Esophagus muscularis mucosa (tissue), 4 donors: ENCODE measurements at places on chromosomes 1 and 21. TPM values are rescaled to one million over a fixed set of nuclear protein-coding genes. Genes with fewer than 3 reads are reported as not detected.

- H3K27me3 ChIP-seq: no peaks in the 10 kb centered on the region
- H3K4me3 ChIP-seq: no peak overlapping the region
- DNase-seq: no peak
- no peak overlapping the region for H3K27ac ChIP-seq
These were observed 31.4 kb downstream of the RHBG start for GRCh38 chr1:156400191-156400935.

DNA sequence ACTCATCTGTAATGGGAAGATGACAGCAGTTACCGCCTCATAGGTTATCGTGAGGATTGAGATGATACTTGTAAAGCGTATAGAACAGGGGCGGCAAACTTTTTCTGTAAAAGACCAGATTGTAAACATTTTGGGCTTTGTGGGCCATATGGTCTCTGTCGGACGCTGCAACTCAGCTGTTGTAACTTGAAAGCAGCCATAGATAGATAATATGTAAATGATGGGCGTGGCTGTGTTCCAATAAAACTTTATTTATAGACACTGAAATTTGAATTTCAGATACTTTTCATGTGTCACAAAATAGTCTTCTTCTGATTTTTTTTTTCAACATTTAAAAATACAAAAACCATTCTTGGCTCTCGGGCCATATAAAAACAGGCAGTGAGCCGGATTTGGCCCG is 15.8 kb downstream of the ACTL8 start:
- H3K36me3 ChIP-seq: no peaks in the 10 kb centered on the region
- H3K27ac ChIP-seq: no peak overlapping the region
- no peaks in the 10 kb centered on the region for H3K27me3 ChIP-seq
- H3K4me1 ChIP-seq: peaks cover 3% of the 10 kb centered on the region

DNA sequence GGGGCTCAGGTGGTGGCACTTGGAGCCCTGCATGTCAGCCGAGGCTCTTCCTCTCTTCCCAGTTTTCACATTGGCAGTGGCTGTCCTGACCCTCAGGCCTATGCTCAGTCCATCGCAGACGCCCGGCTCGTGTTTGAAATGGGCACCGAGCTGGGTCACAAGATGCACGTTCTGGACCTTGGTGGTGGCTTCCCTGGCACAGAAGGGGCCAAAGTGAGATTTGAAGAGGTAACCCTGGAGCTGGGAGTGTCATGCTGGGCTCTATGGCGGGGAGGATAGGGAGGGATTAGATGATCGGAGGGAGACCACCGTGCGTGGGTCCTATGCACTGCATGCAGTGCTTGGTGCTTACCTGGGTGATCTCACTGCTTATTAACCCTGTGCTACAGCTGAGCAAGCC is 13.5 kb downstream of the AZIN2 start:
- peaks cover 6% of the 10 kb centered on the region for H3K4me1 ChIP-seq
- no peak for DNase-seq

- no peaks in the 10 kb centered on the region for H3K36me3 ChIP-seq
- no peaks in the 10 kb centered on the region for H3K27me3 ChIP-seq
- H3K4me1 ChIP-seq: no peaks in the 10 kb centered on the region
- no peak overlapping the region for H3K27ac ChIP-seq
- no peak overlapping the region for H3K4me3 ChIP-seq
- no peak for DNase-seq
These were observed 87.7 kb downstream of the ST6GALNAC3 start for GRCh38 chr1:76162254-76162653.

DNA sequence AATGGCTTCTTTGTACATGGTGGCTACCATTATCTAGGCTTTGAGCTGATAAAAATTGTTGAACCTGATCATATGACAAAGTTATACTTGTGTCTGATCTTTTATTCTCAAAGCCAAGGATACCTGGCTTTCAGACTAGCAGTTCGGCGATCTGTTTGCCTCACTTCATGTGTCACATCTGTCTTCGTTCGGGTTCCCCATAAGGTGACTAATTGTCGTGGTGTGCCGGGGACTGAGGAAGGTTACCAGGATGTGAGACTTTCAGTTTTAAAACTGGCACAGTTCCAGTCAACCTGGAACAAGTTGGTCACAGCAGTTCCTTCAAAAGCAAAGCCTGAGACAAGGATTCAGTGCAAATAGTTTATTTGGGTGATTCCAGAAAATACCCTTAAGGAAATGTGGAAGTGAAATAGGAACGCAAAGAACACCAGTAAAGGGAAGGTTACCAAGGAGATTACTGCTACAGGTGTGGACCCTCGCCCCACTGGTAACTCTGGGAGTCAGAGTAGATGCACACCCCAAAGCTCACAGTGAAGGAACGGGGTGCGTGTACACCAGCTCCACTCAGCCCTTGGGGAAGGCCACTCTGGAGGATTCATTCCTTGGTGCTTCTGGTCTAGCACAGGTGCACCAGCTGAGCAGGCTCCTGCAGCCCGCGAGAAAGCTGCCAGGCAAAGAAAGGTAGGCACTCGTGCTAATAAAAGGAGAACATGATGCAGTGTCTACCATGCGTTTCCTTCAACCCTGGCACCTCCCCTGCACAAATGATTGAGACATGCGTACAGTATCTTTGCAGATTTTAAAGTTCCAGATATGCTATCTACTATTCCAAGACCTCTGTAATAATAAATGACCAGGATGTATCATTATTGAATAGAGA is 69.0 kb downstream of the VWA5B1 start:
- no peaks in the 10 kb centered on the region for H3K36me3 ChIP-seq
- no peak overlapping the region for H3K27ac ChIP-seq
- peaks cover 17% of the 10 kb centered on the region for H3K4me1 ChIP-seq
- no peak overlapping the region for H3K4me3 ChIP-seq
- H3K27me3 ChIP-seq: no peaks in the 10 kb centered on the region

GRCh38 chr1:34794001-34794789 is 1.4 kb downstream of the GJA4 start:
- DNase-seq: no peak
- H3K27ac ChIP-seq: no peak overlapping the region
- H3K4me3 ChIP-seq: peak overlapping the region; percentile 46

DNA sequence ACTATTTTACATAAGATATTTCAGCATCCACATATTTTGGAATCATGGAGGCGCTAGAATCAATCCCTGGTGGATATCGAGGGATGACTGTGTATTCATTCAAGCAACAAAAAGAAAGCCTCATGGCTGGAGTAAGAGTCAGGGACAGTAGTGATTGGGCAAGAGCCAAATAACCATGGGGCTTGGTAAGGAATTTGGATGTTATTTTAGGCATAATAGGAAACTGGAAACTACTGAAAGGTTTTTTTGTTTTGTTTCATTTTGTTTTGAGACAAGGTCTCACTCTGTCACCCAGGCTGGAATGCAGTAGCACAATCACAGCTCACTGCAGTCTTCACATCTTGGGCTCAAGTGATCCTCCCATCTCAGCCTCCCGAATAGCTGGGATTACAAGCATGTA is 33.8 kb upstream of the EYA3 start:
- no peaks in the 10 kb centered on the region for H3K27me3 ChIP-seq
- H3K27ac ChIP-seq: no peak overlapping the region
- no peaks in the 10 kb centered on the region for H3K4me1 ChIP-seq
- no peak overlapping the region for H3K4me3 ChIP-seq

DNA sequence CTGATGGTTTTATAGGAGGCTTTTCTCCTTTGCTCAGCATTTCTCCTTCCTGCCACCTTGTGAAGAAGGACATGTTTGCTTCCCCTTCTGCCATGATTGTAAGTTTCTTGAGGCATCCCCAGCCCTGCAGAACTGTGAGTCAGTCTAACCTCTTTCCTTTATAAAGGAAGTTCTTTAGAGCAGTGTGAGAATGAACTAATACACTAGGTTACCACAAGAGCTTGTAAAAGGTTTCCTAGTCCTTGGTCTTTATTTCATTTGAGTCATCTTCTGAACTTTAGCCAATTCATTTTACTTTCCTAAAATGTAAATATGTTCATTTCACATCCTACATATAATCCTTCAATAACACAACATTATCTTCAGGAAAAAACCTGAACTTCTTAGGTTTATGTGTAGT is 365.3 kb downstream of the HHIPL2 start:
- no peaks in the 10 kb centered on the region for H3K27me3 ChIP-seq
- no peak overlapping the region for H3K27ac ChIP-seq
- no peaks in the 10 kb centered on the region for H3K4me1 ChIP-seq
- no peaks in the 10 kb centered on the region for H3K36me3 ChIP-seq

DNA sequence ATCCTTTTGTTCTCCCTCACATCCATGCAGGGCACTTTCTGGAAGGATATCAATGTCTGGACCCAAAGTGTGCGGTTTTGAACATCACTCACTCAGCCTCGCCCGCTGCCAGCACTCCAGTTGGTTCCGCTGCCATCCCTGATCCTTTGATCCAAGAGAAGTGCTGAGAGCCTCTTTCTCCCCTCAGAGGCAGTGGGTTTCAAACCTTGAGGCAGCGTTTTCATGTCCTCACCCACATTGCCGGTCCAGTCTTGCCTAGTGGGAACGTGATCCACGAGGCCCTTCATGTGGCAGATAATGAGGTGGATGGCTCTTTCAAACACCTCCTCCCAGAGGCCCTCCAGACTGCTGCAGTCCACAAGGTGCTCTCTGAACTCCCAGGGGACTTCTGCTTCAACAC is 122.2 kb downstream of the ACTL8 start:
- no peaks in the 10 kb centered on the region for H3K36me3 ChIP-seq
- no peak for DNase-seq
- H3K4me1 ChIP-seq: peaks cover 7% of the 10 kb centered on the region
- no peak overlapping the region for H3K27ac ChIP-seq
- no peaks in the 10 kb centered on the region for H3K27me3 ChIP-seq

- no peaks in the 10 kb centered on the region for H3K27me3 ChIP-seq
- H3K36me3 ChIP-seq: peaks cover 79% of the 10 kb centered on the region
- no peak overlapping the region for H3K4me3 ChIP-seq
- no peak overlapping the region for H3K27ac ChIP-seq
- DNase-seq: no peak
These were observed 8.7 kb downstream of the TRIM11 start for GRCh38 chr1:228397966-228398365.

- H3K27ac ChIP-seq: no peak overlapping the region
- no peak for DNase-seq
- H3K4me1 ChIP-seq: no peaks in the 10 kb centered on the region
- H3K27me3 ChIP-seq: no peaks in the 10 kb centered on the region
These were observed 168.1 kb upstream of the BEND5 start for GRCh38 chr1:48944811-48945210.

DNA sequence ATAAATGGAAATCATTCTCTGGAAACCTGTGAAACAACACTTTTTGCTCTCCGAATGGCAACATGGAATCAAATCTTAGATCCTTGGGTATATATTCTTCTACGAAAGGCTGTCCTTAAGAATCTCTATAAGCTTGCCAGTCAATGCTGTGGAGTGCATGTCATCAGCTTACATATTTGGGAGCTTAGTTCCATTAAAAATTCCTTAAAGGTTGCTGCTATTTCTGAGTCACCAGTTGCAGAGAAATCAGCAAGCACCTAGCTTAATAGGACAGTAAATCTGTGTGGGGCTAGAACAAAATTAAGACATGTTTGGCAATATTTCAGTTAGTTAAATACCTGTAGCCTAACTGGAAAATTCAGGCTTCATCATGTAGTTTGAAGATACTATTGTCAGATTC is 45.7 kb downstream of the PTGFR start:
- no peaks in the 10 kb centered on the region for H3K36me3 ChIP-seq
- no peak overlapping the region for H3K4me3 ChIP-seq
- DNase-seq: no peak
- H3K4me1 ChIP-seq: no peaks in the 10 kb centered on the region
- no peak overlapping the region for H3K27ac ChIP-seq

Gene HSD3B1
- not detected for total RNA-seq

Gene MANEAL
- 1.4 TPM for total RNA-seq

Gene HSF2BP
- 0.66 TPM for total RNA-seq

Gene AGPAT3
- total RNA-seq: 36.2 TPM

Gene FMO4
- 3.2 TPM for total RNA-seq

Gene FBXO42
- 22.0 TPM for total RNA-seq

Gene RABGAP1L
- 39.3 TPM for total RNA-seq
